Esophagus muscularis mucosa (tissue), 4 donors: ENCODE measurements at places on chromosomes 16 and 17. TPM values are rescaled to one million over a fixed set of nuclear protein-coding genes. Genes with fewer than 3 reads are reported as not detected.

GRCh38 chr16:54651440-54652195, 279.0 kb upstream of the IRX5 start:
- H3K4me3 ChIP-seq = no peak overlapping the region
- H3K4me1 ChIP-seq = peaks cover 25% of the 10 kb centered on the region
- H3K36me3 ChIP-seq = no peaks in the 10 kb centered on the region
- no peak for DNase-seq
- no peak overlapping the region for H3K27ac ChIP-seq

DNA sequence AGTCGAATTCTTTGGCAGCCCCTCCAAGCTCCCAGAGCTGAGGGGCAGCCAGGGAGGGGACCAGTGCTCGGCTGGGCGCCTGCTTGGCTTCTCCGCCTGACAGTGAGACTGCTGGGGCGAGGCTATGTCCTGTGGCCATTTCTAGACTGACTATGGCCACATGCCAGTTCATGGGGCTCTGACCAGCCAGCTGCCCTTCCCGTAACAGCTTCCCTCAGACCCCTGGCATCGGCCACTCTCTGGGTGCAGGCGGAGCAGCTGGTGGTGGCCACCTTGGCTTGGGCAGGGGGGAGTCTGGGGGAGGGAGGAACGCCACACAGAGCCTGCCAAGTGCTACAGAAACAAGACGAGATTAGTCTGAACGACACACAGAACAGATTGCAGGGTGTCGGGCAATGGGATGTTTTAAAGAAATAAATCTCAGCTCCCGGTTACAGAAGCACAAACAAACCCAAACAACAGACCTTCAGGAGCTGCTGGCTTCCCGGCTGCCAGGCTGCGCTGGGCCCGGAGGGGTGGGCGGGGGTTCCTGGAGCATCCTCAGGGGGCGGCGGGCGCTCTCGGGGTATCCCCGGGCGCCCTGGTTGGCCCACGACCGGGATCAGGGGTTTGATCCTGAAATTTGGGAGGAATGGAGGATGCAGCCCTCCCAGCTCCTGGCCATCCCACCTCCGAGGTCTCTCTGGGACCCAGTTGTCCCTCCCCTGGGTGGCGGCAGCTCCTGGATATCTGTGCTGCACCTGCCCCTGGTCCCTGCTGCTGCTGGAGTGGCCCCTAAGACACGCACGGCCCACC, 34.5 kb downstream of the TBC1D16 start:
- no peak overlapping the region for H3K4me3 ChIP-seq
- H3K27ac ChIP-seq = no peak overlapping the region
- H3K36me3 ChIP-seq = peaks cover 23% of the 10 kb centered on the region
- no peaks in the 10 kb centered on the region for H3K27me3 ChIP-seq
- peaks cover 17% of the 10 kb centered on the region for H3K4me1 ChIP-seq

DNA sequence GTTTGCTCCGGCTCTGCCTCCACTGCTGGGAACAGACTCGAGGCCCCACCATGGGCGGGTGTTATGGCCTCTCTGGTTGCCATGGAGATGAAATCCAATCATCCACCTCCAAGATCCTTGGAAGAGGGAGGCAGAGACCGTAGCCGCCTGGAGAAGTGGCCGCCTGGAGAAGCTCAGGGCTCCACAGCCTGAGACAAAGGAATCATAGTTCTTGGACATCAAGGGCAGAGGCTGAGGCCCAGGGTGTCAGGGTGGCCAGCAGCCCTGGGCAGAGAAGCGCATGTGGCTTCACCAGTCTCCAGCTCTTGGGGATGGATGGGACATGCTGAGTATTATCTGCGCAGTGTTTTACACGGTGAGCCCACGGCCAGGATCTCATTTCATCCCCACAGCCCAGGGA, 36.2 kb downstream of the ABR start:
- peaks cover 4% of the 10 kb centered on the region for H3K36me3 ChIP-seq
- DNase-seq = no peak

DNA sequence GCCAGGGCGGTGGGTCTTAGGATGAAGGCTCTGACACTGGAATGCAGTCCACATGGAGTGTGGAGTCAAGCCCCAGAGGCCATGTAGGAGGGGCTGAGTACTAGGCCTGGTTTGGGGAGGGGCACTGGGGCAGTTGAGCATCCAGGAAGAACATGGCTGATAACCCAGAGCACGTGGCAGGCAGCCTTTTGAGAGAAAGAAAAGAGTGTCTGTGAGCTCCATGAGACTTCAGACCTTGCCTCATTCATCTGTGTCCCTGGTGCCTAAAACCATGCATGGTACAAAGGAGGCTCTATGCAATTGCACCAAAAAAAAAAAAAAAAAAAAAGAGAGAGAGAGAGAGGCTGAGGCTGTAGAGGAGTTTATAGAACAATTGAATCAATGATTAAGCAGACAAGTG, 14.6 kb downstream of the SLC46A1 start:
- no peaks in the 10 kb centered on the region for H3K4me1 ChIP-seq
- H3K27me3 ChIP-seq = no peaks in the 10 kb centered on the region
- no peak for DNase-seq
- no peak overlapping the region for H3K4me3 ChIP-seq
- no peak overlapping the region for H3K27ac ChIP-seq

DNA sequence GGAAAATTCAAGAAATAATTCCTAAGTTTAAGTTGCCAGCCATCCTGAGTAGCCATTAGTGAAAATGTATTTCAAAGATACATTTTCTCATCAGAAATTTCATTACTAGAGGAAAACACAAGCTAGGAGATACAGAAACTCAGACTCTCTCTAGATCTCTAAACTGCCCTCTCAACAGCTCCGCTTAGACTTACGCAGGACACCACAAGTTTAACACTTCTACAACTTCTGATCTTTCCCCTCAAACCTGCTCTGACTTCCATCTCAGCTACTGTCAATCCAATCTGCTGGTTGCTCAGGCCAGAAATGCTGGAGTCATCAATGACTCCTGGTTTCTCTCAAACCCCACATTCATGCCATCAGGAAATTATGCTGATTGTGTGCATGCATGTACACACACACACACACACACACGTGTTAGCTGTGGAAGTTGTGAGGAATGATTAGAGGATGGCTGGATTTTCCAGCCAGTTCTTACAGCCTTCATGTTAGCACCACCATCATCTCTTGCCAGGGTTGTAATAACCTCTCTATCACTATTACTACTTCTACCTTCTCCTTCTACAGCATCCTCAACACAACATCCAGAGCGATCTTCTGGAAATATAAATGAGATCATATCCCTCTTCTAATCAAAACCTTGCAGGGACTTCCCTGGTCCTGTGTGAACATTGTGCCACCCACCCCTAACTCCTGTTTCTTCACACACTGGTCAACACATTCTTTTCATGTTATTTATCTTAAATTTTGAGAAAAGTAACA, 47.1 kb downstream of the COX10 start:
- H3K4me3 ChIP-seq = no peak overlapping the region
- no peaks in the 10 kb centered on the region for H3K36me3 ChIP-seq
- H3K27me3 ChIP-seq = no peaks in the 10 kb centered on the region
- DNase-seq = no peak
- H3K4me1 ChIP-seq = peaks cover 8% of the 10 kb centered on the region

DNA sequence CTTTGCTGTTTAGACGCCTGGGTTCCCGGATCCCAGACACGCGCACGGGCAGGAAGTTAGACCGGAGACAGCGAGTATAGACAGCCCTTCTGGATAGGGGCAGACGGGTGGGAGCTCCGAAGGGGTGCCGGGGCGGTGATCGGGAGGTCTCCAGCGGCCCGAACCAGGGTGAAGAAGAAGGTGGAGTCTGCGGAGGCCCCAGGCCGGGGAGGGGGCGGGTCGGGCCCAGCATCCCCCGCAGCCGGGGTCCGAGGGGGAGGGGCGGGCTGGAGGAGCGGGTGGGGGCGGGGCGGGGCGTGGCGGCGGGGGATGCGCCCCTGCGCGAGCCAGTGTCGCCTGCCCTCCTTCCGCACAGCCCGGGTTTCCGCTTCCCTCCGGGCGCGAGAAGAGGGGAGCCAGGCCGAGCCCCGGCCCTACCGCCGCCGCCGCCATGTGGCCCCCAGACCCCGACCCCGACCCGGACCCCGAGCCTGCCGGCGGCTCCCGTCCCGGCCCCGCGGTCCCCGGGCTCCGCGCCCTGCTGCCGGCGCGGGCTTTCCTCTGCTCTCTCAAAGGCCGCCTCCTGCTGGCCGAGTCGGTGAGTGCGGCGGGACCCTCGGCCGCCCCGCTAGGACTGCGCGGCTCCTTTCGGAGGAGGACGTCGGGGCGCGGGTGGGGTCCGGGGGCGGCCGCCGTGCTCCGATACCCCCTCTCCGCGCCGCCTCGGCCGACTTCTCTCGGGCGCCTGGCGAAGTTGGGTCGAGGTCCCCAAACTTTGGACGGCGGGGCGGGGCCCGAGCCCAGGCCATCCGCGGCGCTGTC, at the start of gene CMTM3:
CMTM3 (plus strand) TSS at position 329 of the 801 bp plus-strand sequence; CDS start at position 431, 102 bp downstream.
- no peak for DNase-seq
- peak within 1 kb of the TSS; percentile 70 for H3K4me3 ChIP-seq
- H3K27ac ChIP-seq = peak within 1 kb of the TSS; percentile 89
- no peaks in the 10 kb centered on the region for H3K36me3 ChIP-seq
- no peaks in the 10 kb centered on the region for H3K27me3 ChIP-seq

The MRM1 gene
- total RNA-seq = 7.8 TPM

GRCh38 chr16:22924492-22924891, 110.5 kb downstream of the HS3ST2 start:
- no peaks in the 10 kb centered on the region for H3K4me1 ChIP-seq
- H3K4me3 ChIP-seq = no peak overlapping the region
- H3K36me3 ChIP-seq = no peaks in the 10 kb centered on the region

The SDR42E1 gene
- 1.3 TPM for total RNA-seq

- H3K4me3 ChIP-seq = no peak overlapping the region
- no peaks in the 10 kb centered on the region for H3K27me3 ChIP-seq
- H3K27ac ChIP-seq = no peak overlapping the region
These were observed 450.3 kb upstream of the PSMD7 start for GRCh38 chr16:73846356-73846755.

DNA sequence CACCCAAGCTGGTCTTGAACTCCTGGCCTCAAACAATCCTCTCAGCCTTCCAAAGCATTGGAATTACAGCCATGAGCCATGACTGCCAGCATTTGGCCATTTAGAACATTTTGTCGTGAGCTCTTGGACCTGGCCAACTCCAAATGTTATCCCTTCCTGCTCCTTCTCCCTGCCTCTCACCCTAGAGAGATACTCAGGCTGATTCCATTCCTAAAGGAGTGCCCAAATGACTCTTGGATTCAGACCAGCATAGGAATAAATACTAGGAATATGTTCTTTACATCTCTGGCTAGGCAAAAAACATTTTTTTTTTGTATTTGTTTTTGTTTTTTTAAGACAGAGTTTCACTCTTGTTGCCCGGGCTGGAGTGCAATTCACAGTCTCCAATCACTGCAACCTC, 15.5 kb downstream of the FZD2 start:
- H3K27ac ChIP-seq = no peak overlapping the region
- no peaks in the 10 kb centered on the region for H3K4me1 ChIP-seq
- H3K36me3 ChIP-seq = no peaks in the 10 kb centered on the region
- no peak overlapping the region for H3K4me3 ChIP-seq
